ENCODE measurements at places on chromosomes 11 and 22. TPM values are rescaled to one million over a fixed set of nuclear protein-coding genes. Genes with fewer than 3 reads are reported as not detected.

- peak; percentile 56 for DNase-seq
Observed at GRCh38 chr11:1694064-1694845, 2.7 kb upstream of the KRTAP5-6 start.

GRCh38 chr22:39996732-39997131 is 2.0 kb downstream of the FAM83F start:
- DNase-seq, result peak; percentile 11

GRCh38 chr22:23824476-23825245 is 14.1 kb downstream of the DERL3 start:
- DNase-seq, result no peak

GRCh38 chr11:129225190-129225589 is 33.1 kb upstream of the ARHGAP32 start:
- DNase-seq, result peak; percentile 27

DNA sequence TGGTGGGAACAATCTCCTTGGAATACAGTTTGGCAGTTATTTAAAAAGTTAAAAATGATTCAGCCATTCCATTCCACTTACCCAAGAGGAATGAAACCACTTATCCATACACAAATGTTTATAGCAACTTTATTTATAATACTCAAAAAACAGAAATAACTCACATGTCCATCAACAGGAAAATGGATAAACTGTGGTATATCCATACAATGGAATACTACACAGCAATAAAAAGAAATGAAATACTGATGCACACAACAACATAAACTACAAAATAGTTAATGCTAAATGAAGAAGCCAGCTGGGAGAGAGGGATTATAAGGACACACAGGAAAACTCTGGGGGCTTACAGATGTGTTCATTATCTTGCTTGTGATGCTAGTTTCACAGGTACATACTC is 64.7 kb downstream of the FCHSD2 start:
- DNase-seq, result no peak

DNA sequence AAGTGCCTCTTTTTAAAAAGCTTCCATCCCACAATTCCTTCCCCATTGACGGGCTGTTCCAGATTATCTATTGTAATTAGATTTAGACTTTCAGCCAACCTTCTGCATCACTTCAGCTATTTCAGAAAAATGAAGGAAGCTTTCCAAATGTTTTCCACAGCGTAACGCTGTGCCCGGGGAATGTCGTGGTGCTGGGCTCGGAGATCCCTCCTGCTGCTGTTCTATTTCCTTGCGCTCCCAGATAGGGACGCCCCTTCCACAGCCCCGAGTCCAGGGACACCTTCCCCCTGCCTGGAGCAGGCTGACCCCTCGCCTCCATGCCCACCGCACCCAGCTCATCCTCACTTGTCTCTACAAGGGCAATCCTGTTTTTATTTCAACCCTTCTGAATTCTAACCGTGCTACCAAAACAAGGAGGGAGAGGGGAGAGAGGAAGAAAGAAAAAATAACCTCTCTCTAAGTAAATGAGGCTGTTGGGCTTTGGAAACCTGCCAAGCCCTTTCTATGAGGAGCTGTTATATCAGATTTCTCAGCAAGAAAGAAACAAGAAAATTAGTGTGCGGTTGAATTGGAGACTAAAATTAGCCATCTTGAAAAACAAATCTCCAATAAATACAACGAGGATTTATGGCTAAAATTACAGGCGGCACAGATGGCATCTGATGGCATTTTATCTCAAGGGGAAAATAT is 366.9 kb downstream of the BRD1 start:
- no peak for DNase-seq

DNA sequence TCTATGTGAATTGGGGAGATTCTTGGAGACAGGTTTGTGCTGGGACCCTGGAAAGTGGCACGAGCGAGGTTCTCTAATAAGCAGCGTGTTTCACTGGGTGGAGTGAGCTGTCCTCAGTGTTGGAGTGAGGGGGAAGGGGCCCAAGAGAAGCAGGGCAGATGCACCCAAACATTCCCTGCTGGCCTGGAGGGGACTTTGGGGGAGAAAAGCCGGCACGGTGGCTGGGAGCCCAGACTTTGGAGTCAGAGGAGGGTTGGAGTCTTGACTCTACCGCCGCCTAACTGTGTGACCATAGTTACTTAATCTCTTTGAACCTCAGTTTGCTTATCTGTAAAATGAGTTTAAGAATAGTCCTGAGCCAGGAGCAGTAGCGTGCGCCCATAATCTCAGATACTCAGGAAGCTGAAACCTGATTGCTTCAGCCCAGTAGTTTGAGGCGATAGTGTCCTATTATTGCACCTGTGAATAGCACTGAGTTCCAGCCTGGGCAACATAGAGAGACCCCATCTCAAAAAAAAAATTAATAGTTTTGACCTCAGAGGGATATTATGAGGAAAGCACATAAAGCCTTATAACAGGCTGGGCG is 614 bp downstream of the NR1H3 start:
- no peak for DNase-seq

- DNase-seq, result no peak
Observed at GRCh38 chr11:130102301-130103249, 32.9 kb downstream of the APLP2 start.

- no peak for DNase-seq
Observed at GRCh38 chr11:8047382-8047781, 33.6 kb upstream of the TUB start.

GRCh38 chr11:45167283-45167682 is 20.8 kb downstream of the PRDM11 start:
- DNase-seq, result no peak

GRCh38 chr11:133808393-133809140 is 36.7 kb downstream of the SPATA19 start:
- DNase-seq, result no peak

DNA sequence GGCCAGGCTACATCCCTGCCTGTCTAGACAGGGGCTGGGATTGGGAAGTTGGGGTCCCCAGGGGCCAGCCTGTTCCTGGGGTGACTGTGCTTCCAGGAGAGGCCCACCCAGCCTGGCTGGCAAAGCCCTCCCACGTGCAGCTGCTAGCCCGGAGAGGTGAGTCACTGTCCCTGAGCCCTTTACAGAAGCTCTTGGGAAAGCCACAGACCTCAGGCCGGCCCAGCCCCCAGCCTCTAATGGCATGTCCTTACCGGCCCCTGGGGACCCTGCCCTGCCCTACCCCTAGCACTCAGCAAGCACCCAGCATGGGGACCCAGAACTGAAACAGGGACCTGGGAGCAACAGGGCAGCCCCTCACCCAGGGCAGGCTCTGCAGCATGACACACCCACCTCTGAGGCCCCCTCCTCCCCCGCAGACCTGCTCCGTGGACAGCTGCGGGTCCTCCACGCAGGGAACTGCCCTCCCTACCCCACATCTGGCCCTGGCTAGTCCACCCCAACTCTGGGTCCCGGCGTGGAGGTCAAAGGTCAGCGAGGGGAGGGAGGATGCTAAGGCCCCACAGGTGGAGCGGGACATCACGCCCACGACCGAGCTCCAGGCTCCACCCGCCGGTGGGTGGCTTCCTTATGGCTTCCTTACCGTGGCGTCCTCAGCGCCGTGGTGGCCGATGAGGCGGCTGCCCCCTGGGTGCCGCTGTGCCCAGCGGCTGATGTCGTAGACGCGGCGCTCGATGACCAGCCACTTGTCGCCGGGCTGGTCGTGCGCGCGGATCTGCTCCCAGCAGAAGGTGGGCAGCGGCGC is 615 bp downstream of the FADS3 start:
- DNase-seq, result peak; percentile 75

DNA sequence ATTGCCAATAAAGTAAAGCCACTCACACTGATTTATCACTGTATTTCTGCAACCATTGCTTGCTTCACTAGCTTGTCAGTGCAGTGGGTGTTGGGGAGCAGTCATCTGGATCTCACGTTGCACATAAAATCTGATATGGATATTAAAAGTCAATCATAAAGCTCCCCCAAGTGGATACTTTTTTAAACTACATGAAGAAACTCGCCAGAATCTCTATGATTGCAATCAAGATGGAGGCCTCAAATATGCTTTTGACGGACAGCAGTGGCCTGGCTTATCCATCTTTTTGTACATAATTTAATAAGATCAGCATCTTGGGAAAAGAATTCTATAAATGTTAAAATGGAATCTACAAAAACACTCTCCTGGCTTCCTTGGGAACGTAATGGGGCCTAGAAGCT is 137.7 kb downstream of the WT1 start:
- peak; percentile 20 for DNase-seq

DNA sequence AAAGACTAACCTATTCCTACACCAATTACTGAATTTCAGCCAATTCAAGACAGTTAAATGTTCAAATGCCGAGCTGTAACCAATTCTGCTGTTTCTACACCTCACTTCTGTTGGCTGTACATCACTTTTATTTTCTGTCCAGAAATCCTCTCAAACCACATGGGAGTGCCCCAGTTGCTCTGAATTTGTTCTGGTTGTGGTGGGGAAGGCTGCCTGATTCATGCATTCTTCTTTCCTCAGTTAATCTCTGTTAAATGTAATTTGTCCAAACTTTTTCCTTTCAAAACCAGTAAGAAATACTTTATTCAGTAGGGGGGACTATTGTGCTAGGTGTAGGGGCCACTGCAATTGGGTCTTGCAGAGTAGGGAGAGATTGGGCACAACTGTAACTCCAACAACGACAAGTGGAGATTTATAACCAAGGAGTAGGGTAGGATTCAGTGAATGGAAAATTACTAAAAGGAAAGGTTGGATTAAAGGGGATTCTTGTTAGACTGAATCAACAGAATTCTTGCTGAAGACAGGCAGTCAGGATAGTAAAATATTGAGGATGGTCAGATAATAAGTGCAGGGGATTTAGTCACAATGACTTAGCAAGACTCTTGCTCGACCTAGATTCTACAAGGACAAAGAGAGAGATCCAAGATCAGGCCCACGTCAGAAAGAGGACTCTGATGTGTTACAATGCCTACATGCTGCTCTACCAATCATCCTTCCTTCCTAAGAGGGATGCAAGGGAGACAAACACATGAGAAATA is 593.5 kb upstream of the FAT3 start:
- no peak for DNase-seq

GRCh38 chr11:76792505-76793264 is 9.5 kb downstream of the TSKU start:
- no peak for DNase-seq

DNA sequence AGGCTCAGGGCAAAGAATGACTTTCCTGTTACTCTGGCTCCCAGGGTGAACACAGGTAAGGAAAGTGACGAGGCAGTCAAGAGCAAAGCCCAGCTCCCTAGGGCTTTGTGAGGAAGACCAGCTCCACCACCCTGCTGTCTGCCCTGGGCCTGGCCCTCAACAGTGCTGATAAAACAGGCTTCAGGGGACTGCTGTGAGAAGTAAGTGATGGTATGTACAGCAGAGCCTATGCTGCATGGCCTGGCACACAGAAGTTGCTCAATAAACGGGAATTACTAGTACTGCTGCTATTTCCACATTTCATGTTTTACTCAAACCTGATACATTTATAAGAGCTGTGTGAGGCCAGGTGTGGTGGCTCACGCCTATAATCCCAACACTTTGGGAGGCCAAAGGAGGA is 50.3 kb downstream of the MICAL3 start:
- DNase-seq, result no peak

DNA sequence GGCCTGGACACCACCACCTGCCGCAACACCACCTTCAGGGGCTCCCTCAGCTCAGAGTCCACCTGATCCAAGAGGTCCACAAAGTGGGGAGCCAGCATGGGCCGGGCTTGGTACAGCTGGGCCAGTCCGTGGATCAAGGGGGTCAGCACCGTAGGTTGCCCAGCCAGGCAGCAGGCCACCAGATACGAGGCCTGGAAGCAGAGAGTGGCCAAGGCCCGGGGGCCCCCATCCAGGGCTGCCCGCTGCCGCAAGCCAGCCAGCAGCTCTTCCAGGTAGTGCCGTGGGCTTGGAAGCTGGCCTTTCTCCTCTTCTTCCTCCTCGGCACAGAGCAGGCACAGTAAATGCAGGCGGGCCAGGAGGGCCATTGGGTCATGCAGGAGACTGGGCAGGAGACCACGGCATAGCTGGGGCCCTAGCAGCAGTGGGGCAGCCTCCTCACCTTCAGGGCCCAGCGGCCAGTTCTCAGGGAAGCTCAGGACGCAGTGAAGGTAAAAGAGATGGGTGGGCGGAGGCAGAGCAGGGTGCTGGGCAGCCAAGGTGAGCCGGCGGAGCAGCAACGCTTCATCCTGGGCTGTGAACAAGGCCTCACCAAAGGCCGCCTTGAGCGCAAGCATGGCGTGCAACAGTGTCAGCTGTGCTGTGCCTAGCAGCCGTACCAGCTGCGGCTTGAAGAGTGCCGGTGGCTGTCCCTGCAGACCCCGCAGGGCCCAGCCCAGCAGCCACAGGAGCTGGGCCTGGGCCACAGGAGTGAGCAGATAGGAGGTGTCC is 1.7 kb downstream of the AP5B1 start:
- no peak for DNase-seq

GRCh38 chr11:107591378-107592230 is 657 bp downstream of the ELMOD1 start:
- peak; percentile 47 for DNase-seq

- no peak for DNase-seq
Observed at GRCh38 chr11:73648571-73649046, 2.2 kb downstream of the PLEKHB1 start.

DNA sequence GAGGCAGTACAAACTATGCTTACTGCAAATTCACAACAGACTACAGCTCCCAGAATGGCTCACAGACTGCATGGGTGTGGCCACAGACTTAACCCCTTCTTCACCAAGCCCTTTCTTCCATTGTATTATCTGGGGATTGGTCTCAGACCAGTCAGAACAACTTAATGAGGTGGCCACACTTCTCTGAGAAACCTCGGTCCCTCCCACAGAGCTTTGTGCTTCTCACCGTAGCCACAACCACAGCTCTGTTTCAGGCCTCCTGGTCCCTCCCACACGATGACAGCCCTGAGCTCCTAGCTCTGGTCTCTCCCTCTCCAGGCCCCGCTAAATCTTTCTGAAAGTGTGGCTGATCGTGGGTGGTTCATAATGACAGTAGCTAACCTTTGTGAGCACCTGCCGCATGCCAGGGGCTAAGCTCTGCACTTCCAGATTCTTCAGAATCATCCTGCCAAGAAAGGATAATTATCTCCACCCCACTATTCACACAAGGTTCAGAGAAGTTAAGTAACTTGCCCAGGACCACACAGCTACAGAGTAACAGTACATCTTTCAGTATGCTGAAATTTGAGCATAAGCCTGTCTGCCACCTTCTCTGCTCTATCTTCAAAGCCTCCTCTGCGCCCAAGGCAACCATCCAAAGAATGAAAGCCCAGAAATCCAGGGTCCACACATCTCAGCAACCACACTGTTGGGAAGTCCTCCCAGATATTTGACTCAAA is 5.4 kb downstream of the PDE2A start:
- no peak for DNase-seq

GRCh38 chr11:119056421-119056999 is 495 bp downstream of the HYOU1 start:
- no peak for DNase-seq

Gene DUSP8
- total RNA-seq, result 8.7 TPM

Gene SCGB1D4
- not detected for total RNA-seq

Gene RBMXL2
- total RNA-seq, result 0.51 TPM

Gene TPBGL
- not detected for total RNA-seq

Gene ARHGAP8
- total RNA-seq, result not detected

Gene BIRC3
- total RNA-seq, result 0.60 TPM

Gene BBOX1
- not detected for total RNA-seq

Gene FAT3
- total RNA-seq, result 0.05 TPM

Gene C11orf54
- total RNA-seq, result 18.7 TPM

All from endothelial cell of umbilical vein (primary cell).